ENCODE measurements at places on chromosomes 3 and 15.

DNA sequence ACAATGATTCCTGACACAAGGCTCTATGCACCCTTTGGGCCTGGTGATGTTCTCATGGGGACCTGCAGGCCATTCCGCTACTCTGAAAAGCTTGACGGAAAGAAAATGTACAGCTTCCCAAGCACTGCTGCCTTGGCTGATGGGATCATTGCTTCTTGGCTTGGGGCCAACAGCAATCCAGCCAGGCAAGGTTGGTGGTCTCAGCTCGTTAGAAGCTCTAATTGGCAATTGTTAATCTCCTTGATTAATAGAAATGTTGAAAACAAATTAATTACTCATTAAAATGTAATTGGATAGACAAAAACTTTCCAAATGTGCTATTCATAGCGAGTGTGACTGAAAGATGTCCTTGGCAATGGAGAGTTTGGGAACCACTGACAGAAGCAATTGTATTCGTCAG, 16.3 kb upstream of the MYZAP start:
- DNase-seq = no peak

DNA sequence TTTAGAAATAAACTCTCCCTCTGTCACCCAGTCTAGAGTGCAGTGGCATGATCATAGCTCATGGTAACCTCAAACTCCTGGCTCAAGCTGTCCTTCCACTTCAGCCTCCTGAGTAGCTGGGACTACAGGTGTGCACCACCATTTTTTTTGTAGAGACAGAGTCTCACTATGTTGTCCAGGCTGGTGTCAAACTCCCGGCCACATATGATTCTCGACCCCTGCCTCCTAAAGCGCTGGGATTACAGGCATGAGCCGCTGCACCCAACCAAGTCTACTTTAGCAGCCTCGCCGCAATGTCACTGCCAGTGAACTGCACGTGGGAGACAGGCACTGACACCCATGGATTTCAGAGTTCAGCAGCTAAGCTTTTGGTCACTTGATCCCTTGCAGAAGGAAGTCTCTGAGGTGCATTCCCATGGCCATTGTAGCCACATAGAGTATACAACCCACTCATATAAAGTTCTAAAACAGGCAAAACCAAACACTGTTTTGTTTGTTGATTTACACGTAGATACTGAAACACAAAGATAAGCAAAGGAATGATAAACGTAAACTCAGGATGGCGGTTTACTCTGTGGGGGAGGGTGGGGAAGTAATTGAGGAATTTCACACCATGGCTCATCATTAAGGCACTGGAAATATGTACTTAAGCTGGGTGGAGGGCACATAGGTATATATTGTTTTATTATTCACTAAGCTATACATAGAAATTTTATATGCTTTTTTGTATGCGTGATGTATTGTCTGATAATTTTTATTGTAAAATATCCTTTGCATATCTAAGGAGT, 115.0 kb downstream of the MEX3B start:
- no peak for DNase-seq

DNA sequence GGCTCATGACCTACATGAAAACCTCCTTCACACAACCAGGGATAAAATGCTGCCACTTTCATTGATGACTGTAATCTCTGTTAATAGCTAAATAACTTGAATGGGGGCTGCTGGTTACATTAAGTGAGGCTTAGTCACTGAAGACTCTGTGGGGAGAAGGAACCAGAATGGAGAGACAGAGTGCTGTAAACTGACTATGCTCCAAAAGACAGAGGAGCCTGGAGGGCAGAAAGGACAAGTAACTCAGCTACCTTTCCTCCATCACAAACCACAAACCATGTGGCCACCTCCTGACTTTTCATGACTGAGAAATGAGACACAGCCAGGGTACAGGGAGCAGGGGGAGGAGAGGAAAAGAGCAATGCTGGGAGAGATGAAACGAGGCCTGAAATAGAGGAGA, 97.1 kb upstream of the TRIM42 start:
- DNase-seq = no peak

GRCh38 chr15:73361337-73361736, 7.4 kb downstream of the HCN4 start:
- no peak for DNase-seq

GRCh38 chr3:172135820-172136219, 96.4 kb downstream of the FNDC3B start:
- no peak for DNase-seq

GRCh38 chr15:67839499-67839928, 331 bp downstream of the RNU6-1 start:
- DNase-seq = no peak

DNA sequence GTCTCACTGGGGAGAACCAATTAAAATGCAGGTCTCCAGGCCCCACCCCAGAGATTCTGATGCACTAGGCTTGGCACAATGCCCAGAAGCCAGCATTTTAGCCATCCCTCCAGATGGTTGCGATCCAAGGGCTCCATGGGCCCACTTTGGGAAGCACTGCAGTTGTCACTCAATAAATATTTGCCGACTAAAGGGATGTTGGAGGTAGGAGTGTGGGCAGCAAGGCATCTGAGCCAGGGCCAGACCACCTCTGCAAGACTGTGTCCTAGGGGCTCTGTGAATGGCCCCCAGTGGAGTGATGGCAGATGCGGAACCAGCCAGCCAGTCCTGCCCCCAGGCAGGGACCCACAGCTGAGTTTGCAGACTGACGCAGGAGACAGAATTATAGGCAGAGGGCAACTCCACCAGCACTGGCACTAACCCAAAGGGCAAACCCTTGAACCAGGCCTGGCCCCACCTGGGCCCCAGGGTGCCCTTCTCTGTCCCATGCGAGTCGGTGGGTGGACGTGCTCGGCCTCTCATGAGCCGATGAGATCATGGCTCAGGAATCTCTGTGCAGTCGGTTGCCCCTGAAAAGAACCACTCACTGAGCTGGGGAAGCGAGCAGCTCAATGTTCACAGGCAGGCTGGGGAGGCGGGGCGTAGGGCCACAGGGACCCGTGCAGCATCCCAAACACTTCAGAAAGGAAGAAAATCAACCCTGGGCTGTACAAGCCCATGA, 49.7 kb downstream of the SEMA5B start:
- peak; percentile 47 for DNase-seq

DNA sequence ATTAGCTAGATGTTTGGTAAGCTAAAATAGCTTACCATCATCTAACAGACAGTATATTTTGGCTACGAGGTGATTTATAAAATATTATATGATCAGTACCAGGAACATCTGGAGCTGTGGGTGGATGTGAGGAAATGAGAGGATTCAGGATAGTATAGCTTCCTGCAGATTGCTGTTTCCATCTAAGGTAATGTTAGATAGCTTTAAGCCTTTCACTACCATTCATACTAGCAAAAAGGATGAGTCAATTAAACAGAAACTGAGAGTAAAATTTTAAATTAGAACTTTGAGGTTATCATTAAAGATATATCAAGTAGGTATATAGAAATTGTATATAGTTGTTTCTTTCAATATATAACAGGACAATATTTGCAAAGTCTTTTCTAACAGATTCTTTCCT, 8.0 kb downstream of the ZBTB20 start:
- DNase-seq = no peak

GRCh38 chr15:52255008-52255407, 40.6 kb downstream of the MYO5C start:
- no peak for DNase-seq

DNA sequence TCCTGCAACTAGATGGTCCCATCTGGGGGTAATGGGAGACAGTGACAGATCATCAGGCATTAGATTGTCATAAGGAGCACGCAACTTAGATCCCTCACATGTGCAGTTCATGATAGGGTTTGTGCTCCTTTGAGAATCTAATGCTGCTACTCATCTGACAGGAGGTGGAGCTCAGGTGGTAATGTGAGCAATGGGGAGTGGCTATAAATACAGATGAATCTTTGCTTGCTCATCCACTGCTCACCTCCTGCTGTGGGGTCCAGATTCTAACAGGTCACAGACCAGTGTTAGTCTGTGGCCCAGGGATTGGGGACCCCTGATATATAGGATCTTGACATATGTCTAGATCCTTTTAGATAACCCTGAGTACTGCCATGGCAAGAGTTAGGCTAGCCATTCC, 52.7 kb downstream of the RASGRF1 start:
- no peak for DNase-seq
